ENCODE measurements at places on chromosomes 5 and 9.

GRCh38 chr9:105296877-105297287, 52.4 kb downstream of the SLC44A1 start:
- peak; percentile 99 for DNase-seq

GRCh38 chr5:172421-172820, 18.9 kb upstream of the LRRC14B start:
- DNase-seq = no peak

- peak; percentile 5 for DNase-seq
Observed at GRCh38 chr9:10678790-10679189, 66.0 kb upstream of the PTPRD start.

- peak; percentile 57 for DNase-seq
Observed at GRCh38 chr5:174793684-174794328, 69.4 kb downstream of the MSX2 start.

GRCh38 chr5:76099756-76100155, 16.6 kb downstream of the SV2C start:
- no peak for DNase-seq

- DNase-seq = no peak
Observed at GRCh38 chr5:106757672-106758071, 913.1 kb downstream of the EFNA5 start.

- DNase-seq = no peak
Observed at GRCh38 chr5:57033103-57033502, 81.2 kb upstream of the MIER3 start.

GRCh38 chr5:116566251-116566650, 8.4 kb downstream of the SEMA6A start:
- no peak for DNase-seq

DNA sequence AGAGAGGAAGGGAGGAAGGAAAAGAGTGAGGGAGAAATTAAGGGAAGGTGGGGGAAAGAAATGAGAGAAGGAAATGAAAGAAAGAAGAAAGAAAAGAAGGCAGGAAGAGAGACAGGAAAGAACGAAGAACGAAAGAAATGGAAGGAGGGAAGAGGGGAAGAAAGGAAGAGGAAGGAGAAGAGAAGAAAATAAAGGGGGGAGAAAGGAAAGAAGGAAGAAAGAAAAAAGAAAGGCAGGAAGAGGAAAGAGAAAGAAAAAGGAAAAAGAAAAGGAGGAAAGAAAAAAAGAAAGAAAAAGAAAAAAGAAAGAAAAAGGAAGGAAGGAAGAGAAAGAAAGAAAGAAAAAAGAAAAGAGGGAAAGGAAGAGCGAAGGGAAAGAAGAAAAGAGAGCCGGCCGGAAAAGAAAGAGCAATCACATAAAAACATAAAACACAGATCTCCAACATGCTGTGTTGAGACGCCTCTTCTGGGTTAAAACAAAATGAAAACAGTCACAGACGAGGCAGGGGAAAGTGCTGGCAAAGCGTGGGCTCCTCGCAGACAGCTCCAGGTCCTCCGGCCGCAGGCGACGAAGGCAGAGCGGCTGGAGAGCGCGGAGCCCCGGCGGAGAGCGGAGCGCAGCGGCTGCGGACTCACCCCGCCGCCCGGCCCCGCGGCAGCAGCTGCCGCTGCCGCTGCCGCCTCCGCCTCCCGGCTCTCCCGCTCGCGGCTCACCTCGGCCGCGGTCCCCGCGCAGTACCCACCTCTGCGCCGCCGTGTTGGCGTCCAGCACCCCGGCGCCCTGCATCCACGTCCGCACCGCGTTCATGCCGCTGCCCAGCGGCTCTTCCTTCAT, 896 bp downstream of the EBF1 start:
- peak; percentile 66 for DNase-seq

DNA sequence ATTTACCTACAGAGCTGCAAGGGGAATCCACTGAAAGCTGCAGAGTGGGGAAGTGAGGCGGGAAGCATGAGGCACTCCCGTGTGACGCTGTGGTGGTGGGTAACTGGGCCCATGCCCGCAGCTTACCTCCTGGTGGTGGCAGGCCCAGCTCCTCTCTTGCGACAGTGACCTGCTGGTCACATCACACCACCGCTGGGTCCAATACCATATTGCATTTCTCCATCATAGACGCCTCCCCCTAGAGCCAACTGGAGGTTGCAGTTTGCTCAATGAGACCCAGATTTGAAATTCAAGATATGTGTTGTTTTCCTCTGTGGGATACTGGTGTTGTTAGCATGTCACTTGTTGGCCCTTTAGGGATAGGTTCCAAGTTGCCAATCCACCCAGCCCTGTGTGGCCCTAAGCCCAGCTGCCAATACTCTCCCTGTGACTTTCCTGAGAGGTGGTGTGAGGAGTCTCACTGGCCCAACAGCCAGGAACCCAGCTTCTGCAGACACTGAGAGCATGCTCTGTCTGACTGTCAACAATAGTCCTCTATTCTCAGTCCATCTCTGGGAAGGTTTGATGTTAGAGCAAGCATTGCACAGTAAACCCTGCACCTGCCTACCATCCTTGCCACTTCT, 428.3 kb downstream of the GADD45G start:
- DNase-seq = no peak

DNA sequence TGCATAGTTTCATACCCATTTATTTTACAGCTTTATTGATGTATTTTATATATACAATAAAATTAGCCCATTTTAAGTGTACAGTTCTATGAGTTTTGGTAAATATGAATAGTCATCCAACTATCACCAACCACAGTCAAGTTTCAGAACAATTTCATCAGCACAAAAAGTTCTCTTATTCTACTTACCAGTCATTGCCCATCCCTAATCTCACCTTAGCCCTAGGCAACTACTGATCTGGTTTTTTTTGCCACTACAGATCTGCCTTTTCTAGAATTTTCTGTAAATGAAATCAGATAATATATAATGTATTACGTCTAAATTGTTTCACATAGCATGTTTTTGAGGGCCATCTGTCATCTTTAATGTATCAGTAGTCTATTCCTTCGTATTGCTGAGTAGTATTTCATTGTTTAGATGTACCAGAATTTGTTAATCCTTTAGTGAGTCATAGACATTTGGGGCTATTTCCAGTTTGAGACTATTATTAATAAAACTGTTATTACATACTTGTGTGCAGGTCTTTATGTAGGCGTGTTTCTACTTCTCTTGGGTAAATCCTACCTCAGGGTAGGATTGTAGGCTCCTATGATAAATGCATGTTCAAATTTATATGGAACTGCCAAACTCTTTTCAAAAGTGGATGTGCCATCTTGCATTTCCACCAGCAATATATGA, 198.5 kb upstream of the ADAMTSL1 start:
- DNase-seq = peak; percentile 13

Measured in cardiac fibroblast (primary cell).